Stimulated activated CD8-positive, alpha-beta memory T cell treated with anti-CD3 and anti-CD28 coated beads, Interleukin-7, amount 100 ng/mL, for 1 hour (primary cell): ENCODE measurements at places on chromosomes 1 and 21.

GRCh38 chr21:43315244-43316137, 111.4 kb downstream of the SIK1 start:
- DNase-seq: no peak

GRCh38 chr1:149937759-149938158, 1.1 kb upstream of the MTMR11 start:
- DNase-seq: no peak

DNA sequence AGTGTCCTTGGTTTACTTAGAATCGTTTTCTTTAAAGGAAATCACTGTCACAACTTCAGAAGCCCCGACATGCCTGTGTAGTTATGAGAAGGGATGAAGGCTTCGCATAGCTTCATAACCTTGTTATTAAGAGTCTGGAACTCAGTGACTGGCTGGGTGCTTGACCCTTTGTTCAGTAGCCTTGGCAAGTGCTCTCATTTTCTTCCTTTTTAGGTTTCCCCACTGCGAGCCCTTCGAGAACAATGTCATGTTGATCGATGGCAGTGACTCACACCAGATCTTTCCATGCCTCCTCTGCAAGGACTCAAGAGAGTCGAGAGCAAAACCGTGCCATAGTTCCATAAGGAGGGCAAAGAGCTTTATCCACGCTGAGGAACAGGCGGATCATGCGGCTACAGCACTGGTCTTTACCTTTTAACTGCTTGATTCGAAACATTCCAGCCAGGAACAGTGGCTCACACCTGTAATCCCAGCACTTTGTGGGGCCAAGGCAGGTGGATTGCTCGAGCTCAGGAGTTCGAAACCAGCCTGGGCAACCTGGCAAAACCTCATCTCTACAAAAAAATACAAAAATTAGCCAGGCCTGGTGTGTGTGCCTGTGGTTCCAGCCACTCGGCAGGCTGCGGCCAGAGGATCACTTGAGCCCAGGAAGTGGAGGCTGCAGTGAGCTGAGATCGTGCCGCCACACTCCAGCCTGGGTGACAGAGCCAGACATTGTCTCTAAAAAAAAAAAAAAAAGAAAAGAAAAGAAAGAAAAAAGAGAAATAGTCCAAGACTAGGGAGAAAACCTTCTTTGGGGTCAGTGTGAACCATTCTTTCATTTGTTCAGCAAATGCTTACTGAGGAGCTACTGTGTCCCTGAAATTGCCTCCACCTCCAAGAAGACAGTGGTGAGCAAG, 95.4 kb upstream of the ERRFI1 start:
- DNase-seq: no peak

GRCh38 chr21:22763442-22763841, 1765.2 kb downstream of the NCAM2 start:
- DNase-seq: no peak

DNA sequence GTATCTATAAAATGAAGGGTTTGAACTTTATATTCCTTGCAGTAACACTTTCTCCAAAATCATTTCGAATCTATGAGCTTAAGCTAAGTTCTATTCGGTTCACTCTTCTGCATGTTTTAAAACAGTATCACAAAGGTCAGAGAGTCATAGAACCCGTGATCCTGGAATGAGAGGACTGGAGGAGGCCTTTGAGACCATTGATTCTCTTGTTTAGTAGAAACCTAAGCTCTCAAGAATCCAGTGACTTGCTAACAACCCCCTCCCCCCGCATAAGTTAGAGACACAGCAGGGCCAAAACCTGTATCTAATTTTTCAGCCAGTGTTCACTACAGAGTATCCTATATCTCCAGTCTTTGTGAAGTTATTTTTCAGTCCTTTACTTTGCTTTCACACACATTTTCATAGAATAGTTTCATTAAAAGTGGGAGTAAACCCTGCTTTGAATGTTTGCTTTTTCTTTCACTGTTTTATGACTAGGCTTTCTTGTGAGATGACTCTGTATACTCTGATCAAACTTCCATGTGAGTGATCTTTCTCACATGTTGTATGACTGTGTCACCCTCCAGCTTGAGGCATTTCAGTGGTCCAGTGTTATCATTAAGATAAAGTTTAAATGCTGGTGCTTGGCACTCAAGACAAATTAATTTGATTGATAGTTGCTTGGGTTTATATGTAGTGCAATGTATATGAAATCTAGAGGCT, 275.4 kb upstream of the SGIP1 start:
- DNase-seq: no peak

GRCh38 chr1:86464819-86465218, 3.9 kb upstream of the CLCA1 start:
- DNase-seq: no peak

DNA sequence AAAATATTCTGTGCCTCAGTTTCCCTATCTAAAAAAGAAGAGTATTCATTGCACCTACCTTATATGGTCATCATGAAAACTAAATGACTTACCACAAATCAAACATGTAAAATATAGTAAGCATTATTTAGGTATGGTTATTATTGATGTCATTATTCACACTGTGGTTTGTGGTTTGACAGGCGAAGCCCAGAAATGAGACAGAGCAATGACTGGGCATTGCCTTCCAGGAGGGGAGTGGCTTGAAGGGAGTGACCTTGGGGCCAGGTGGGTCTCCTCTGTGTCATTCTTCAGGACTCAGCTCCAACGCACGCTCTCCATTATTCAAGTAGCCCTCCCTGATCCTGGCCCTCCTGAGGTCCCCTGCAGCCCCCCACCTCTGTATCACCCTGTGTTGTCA, 133.7 kb downstream of the DMRTA2 start:
- no peak for DNase-seq

GRCh38 chr1:163980394-163980793, 578.6 kb upstream of the PBX1 start:
- DNase-seq: no peak

DNA sequence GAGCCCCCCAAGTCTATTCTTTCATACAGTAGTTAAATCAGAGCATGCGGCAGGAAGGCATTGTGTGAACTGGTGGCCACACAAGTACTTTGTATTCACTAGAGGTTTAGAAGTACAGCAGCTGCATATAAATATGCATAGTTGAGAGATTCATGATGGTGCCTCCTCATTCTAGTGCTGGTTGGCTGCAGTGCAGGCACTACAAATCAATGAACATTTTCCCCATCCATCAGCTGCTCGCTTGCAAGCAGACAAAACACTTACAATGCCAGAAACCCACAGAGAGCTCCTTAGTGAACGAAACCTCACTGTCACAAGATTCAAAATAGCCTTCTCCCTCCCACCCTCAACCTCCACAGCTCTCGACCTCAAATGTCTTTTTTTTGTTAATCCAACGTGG, 726.2 kb downstream of the USP25 start:
- no peak for DNase-seq

DNA sequence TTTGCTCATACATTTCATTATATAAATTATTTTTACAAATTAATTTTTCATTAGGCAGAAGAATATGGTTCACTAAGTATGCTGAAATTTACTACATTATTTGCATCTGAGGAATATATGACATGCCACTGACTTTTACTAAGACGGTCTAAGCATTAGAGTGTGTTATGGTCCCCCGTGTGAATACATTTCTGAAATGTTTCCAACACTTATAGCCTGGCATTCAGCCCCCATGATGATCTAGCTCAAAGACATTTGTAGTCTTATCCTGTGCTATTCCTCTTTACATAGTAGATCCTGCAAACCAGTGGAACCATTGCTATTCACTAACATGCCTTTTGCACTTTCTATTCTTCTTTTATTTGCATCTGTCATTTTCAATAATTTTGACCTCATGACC, 1878.0 kb downstream of the MRPL39 start:
- DNase-seq: no peak

- no peak for DNase-seq
These were observed at the start of gene AGO4 for GRCh38 chr1:35807614-35808449. Gene AGO4 (plus strand): TSS chr1:35808016. CDS start chr1:35808417, 401 bp downstream.

DNA sequence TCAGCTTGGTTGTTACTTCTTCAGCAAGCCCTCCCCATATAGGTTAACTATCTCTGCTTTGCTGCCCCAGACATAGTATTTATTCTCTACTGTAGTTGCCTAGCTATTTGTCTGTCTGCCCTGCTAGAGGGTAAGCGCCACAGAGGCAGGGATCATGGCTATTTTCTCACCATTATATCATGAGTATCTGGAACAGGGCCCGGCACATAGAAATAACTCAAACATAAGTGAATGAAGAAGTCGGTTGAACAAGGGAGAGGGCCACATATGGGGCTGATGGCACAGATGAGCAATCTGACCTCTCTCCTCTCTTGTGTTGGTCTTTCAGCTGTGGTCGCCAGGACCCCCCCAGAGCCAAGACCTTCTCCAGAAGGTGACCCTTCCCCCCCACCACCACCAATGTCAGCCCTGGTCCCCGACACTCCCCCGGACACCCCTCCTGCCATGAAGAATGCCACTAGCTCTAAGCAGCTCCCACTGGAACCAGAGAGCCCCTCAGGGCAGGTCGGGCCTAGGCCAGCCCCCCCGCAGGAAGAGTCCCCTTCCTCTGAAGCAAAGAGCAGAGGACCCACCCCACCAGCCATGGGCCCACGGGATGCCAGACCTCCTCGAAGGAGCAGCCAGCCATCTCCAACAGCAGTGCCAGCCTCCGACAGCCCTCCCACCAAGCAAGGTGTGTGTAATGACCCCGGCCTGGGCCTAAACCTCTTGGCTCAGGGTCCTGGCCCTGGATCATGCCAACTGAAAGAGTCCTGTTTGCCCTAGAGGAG, 14.9 kb downstream of the MAP7D1 start:
- DNase-seq: no peak

DNA sequence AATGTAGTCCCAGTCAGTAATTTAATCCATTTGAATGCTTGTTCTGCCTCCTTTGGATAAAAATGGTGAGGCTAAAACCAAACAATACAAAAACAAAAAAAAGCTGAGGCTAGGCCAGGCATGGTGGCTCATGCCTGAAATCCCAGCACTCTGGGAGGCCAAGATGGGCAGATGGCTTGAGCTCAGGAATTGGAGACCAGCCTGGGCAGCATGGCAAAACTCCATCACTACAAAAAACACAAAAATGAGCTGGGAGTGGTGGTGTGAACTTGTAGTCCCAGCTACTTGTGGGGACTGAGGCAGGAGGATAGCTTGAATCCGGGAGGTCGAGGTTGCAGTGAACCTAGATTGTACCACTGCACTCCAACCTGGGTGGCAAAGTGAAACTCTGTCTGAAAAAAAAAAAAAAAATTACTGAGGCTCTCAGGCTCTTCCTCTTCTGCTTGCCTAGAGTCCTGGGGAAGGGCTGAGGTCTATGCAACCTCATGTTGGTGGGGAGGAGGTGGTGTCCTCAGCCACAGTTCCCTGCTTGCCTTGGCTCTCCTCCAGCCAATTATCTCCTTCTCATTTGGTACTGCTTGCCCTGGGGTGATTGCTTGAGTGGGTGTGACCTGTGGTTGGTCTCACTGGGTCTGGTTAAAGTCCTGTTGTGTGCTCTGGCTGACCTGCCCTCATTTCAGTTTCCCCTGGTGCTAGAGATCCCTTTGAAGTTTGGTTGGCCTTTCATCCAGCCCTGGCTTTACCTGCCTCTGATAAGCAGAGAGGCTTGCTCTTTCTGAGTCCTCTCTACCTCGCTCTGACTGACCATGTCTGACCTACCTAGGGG, 20.9 kb downstream of the S1PR1 start:
- DNase-seq: no peak

GRCh38 chr21:31887391-31887841, 14.6 kb downstream of the HUNK start:
- no peak for DNase-seq

DNA sequence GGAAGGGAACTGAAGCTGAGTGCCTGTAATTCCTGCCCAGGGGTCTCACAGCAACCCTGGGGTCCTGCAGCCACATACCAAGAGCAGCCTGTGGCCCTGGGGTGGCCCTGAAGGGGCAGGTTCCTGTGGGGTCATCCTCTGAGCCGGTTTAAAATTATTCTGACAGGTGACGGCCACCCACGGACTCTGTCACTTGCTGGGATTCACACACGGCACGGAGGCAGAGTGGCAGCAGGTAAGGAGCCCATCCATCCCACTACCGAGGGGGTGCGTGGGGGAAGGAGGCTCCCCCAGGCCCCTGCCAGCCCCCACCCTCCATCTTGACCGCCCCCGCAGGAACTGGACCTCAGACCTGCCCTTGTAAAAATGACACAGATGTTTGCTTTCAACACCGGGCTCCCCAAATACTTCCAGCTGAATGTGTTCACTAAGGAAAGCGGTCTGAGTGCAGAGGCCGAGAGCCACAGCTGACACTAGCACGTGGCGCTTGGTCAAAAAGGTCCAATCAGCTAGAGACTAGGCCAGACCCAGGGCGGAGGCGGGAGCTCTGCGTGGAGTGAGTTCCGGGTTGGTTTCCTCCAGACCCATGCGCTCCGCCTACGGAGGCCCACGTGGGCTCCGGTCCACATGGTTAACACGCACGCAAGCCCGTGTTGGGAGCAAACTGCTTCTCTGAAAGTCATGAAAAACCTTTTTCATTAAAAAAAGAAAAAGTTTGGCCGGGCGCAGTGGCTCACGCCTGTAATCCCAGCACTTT, 10.0 kb downstream of the YBEY start:
- peak; percentile 17 for DNase-seq

- no peak for DNase-seq
These were observed 137.8 kb downstream of the BARHL2 start for GRCh38 chr1:90579212-90579802.

DNA sequence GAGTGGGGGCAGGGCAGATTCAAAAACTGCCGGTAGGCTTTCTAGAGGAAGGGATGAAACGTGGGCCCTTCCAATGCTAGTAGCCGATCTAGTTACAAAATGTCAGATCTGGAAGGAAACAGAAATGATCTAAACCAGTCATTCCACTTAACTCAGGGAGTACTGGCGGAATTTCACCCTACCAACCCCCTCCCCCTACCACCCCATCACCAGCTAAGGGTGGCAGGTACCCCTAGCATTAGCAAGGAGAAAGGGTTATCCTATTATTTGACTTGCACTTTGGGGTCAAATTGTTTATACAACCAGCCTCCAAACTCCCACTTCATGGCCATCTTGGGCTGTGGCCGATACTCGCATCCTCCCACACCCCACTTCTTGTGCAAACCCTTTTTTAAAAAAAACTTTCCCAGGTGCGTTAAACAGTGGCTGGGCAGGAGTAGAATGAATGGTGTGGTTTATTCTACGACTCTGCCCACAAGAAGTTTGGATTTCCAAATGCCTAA, 644 bp upstream of the MRPL24 start:
- no peak for DNase-seq

DNA sequence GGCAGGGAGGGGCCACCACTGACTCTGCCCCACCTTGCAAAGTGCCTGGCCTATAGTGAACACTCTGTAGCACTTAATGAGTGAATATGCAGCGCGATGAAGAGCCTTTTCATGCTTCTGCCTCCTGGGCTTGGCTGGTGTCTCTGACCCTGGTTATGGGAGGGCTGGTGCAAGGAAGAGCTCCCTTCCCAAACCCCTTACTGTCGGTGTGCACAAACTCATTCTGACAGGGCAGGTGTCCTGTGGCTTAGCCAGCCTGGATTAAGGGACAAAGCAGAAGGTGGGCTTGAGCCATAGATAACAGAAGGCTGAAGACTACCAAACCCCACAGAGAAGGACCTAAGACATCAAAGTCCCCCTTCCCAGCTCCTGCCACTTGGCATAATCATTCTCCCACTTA, 2.0 kb upstream of the NCMAP start:
- no peak for DNase-seq

DNA sequence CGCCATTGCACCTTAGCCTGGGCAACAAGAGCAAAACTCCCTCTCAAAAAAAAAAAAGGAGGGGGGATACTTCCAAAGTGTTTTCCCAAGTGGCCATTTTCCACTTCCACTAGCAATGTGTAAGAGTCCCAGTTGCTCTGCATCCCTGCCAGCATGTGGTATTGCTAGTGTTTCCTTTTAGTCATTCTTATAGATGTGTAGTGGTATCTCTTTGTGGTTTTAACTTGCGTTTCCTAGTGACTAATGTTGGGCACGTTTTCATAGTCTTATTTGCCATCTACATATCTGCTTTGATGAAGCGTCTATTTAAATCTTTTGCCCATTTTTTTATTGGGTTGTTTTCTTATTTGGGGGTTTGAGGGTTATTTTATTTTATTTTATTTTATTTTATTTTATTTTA, 31.1 kb downstream of the INAVA start:
- no peak for DNase-seq
